GM12864 (cell line): ENCODE measurements at places on chromosomes 3 and 15.

DNA sequence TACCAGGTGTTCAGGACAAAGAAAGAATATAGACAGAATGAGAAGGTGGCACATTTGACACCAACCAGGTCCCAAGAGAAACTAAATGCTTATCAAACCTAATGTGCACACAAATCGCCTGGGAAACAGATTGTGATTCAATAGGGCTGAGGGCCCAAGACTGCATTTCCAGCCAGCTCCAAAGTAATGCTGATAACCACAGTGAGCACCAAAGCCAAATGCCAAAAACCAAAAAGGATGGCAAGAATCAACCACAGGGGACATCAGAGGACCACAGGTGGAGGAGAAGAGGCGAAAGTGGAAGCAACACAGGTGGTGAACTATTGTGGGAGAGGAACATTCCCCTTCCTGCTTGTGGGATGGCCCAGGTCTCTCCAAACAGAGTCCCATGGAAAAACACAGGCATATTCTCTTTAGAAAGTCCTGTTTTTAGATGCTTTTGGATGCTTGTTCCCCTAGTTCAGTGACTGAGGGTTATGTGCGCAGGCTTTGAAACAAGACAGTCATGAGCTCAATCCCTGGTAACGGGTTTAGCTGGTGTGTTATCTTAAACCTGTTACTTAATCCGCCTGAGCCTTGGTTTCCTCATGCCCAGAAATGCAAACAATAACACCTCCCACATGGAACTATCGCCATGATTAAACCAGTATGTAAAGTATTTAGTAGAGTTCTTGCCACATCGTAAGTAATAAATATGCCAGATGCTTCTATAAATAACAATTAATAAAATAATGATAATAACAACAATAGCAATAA is 241.7 kb downstream of the ATP8B4 start:
- no peak for DNase-seq

DNA sequence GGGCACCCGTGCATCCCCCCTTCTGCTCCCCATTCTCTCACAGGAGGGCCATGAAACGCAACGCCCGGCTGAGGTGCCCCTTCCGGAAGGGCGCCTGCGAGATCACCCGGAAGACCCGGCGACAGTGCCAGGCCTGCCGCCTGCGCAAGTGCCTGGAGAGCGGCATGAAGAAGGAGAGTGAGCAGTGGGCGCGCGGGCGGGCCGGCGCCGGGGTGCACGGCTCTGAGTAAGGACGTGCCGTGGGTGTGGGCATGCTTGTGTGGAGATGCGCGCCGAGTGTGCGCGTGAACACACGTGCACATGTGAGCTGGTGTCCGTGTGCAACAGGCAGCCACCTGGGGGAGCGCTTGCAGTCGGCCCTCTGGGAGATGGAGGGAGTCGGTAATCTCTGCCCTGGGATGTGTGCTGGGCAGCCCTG is 28.1 kb downstream of the NR1I2 start:
- DNase-seq: peak; percentile 51

DNA sequence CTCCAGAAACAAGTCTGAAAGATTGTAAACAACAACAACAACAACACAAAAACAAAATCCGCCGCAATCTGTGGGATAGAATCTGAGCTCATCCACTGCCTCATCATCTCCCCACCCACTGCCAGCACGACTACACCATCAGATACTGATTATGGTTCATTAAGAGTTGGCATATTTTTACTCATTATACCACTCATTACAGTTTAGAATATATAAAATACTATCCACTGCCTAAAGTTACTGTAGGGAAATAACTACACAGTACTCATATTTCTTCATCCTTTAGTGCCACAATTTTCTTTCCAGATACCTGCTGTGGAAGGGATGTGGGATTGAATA is 152.5 kb upstream of the PEX5L start:
- no peak for DNase-seq

DNA sequence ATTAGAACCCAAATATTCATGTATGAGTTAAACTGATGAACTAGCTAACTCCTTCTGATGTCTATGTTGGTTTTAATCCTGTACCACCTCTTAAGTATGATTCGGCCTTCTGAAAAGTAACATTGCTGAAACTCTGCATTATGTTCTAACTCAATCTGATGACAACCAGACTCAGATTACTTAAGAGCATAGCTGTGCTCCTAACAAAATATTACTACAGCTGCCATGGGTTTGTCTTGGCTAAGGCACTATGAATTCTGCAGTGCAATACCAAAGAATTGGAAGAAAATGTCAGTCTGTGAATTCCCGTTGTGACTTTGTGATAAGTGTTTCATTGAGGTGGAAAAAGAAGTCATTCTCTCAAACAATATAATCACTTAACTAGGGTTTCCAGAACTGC is 224.4 kb downstream of the ZMAT3 start:
- no peak for DNase-seq

DNA sequence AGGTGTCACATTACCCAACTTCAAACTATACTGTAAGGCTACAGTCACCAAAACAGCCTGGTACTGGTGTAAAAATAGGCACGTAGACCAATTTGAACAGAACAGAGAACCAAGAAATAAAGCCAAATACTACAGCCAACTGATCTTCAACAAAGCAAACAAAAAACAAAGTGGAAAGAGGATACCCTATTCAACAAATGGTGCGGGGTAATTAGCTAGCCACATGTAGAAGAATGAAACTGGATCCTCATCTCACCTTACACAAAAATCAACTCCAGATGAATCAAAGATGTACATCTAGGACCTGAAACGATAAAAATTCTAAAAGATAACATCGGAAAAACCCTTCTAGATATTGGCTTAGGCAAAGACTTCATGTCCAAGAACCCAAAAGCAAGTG is 13.1 kb downstream of the PEAK1 start:
- DNase-seq: no peak

DNA sequence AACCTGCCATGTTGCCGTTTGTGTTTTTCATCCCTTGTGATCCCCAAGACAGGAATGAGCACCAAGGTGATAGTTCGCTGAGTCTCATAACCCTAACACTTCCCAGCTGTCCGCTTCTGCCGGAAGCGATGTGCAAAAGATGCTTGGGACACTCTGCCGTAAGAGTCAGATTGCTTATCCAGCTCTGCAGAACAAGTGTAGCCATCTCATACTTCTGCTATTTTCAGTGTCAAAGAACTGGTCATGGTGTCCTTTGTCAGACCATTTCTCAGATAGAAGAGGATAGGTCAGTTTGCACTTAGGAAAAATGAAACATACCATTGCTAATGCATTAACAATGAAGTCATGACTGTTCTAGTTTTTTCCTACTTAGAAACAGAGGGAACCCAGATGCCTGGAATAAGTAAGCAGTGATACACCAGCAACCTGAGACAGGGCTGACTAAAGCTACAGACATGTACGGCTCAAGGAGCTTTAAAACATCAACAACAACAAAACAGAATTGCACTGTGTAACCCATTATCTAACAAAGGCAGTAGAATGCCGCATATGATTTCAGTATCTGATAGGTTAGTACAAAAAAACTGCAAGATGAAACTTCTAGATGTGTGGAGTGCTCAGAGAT is 134.0 kb upstream of the IL12A start:
- DNase-seq: no peak

DNA sequence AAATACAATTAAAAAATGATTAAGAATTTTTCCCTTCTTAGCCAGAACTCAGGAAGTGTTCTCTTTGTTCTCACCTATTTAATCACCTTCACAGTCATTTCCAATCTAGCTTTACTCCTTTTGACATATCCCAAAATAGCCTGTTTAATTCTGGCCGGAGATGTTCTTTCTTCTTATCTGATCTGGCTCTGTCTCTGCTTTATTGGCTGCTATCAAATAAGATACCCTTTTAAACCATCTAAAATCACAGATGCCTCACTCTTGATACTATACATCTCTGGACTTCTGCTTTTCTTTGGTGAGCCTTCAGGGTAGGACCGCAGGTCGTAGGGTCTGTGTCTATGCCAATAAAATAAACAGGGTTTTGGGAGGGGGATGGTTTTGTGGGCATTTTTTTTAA is 319.2 kb upstream of the SEMA6D start:
- DNase-seq: no peak

DNA sequence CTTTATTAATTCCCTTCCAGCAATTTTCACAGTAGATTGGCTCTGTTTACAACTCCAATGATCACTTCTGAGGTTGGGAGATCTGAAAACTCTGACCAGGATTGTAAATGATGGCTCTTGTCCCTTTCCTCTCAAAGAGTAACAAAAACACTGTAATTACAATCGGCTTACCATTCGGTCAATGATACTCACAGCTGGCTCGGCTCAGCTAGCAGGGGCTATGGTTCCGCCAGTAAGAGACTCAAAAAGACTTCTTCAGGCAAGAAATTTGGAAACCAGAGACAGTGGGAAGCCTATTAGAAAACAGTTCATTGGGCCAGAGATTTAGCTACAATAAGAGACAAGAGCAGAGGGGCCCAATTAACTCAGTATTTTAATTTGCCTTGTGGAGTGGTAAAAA is 96.6 kb downstream of the LRRC3B start:
- no peak for DNase-seq

DNA sequence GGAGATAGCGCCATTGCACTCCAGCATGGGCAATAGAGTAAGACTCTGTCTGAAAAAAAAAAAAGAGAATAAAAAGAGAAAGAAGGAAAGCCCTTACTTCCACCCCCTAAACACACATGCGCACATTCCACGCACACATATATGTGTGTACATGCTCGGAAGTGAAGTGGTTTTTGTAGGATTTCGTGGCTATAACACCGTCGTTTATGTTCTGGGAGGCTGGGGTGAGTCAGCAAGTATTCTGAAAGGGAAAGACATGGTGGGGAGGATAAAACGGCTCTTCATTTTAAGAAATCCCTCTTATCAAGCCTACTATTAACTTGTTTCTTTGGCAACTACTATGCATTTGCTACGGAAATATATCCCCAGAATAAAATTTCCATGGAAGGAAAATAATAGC is 422.8 kb upstream of the TBL1XR1 start:
- no peak for DNase-seq
